ENCODE measurements at places on chromosomes 4 and X.

DNA sequence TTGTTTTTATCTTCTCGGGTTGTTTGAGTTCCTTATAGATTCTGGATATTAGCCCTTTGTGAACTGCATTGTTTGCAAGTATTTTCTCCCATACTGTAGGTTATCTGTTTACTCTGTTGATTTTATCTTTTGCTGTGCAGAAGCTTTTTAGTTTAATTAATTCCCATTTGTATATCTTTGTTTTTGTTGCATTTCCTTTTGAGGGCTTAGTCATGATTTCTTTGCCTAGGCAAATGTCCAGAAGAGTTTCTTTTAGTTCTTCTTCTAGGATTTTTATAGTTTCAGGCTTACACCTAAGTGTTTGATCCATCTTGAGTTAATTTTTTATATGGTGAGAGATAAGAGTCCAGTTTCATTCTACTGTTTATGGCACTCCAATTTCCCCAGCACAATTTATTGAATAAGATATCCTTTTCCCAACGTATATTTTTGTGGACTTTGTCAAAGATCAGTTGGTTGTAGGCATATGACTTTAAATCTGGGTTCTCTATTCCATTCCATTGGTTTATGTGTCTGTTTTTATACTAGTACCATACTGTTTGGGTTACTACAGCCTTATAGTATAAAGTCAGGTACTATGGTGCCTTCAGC lies 54.3 kb downstream of the EGF start:
- DNase-seq = no peak

DNA sequence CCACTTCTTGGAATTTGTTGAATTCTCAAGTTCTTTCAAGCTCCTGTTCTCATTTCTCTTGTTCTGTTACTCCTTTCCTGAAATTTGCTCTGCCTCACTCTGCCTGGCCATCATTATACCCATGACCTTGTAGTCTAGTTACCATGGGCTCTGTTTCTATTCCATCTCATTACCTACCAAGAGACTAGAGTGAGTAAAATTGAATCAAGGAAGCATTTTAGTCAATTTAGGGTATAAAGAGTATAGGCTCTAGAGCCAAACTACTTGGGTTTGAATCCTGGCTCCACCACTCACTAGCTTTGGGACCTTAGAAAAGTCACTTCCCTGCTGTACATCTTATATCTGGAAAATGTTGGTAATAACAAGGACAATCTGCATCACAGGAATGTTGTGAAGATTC lies 2.2 kb downstream of the ALAS2 start:
- DNase-seq = no peak

GRCh38 chr4:109278594-109279031 lies 23.8 kb downstream of the COL25A1 start:
- no peak for DNase-seq

DNA sequence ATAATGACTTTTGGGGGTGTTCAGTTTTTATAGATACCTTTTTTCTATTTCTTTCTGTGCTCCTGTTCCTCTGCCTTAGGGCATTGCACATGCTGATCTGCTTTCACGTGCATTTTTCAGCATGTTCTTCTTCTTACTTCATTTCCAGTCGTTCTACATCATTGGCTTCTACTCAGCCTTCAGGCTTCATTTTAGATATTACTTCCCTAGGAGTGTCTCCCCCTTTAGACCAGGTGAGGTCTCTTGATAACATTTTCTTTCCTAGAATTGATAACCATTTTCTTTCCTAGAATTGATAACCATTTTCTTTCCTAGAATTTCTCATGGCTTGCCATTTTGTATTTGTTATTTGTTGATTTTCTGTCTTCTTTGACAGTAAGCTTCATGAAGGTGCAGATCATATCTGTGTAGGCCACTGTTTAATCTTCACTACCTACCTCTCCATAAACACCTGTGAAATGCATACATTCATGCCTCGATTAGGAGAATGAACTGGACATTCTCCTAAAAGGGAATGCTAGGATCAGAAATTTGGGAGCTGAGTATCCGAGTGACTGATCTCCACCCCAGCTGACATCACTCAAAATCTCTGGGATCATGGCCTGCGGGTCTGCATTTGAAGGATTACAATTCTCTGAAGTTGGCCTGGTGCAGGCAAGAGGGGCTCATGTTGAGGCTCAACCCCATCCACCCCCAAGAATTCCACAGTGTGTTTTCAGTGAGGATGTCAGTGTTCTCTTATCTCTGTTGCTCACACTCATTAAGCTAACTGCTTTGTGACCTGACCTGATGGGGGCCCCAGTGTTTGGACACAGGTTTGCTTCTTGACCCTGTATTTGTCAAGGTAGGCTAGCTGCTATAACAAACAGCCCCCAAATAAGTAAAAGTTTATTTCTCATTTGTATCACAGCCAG lies 45.7 kb downstream of the GYG2 start:
- DNase-seq = no peak

- no peak for DNase-seq
Observed at GRCh38 chrX:148298737-148299136, 201.7 kb upstream of the AFF2 start.

DNA sequence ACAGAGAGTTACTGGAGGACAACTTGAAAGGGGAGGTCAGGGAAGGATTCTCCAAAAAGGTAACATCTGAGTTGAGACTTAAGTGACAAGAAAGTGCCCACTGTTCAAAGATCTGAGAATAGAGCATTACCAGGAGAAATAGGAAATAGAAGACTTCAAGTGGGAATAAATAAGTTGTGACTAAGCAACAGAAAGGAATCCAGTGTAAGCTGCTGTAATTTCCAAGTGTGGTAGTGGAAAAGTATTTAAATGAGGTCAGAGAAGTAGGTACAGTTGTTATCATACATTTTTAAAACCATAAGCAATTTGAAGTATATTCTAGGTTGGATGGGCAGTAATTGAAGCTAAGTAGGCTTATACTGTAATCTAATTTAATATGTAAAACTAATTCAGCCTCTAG lies 211.9 kb downstream of the FBXO8 start:
- no peak for DNase-seq

GRCh38 chrX:25151749-25152148 lies 136.0 kb upstream of the ARX start:
- DNase-seq = no peak

DNA sequence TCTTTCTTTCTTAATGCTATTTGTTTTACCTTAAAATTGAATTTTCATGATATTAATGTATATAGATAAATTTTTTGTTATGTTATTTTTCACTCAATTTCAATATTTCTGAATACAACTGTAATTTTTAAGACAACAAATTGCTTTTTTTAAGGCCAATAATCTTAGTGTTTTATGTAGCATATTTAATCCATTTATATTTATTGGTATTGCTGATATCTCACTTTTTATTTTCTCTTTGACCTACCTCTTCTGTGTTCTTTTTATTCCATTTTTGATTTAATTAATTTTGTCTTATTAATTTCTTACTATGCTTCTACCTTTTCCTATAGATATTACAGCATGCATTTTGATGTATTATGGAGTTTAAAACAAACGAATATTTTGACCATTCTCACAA lies 460.1 kb upstream of the AGA start:
- DNase-seq = no peak

GRCh38 chr4:81314897-81315470 lies 100.0 kb upstream of the PRKG2 start:
- no peak for DNase-seq

GRCh38 chr4:176308441-176308840 lies 11.3 kb upstream of the SPCS3 start:
- DNase-seq = no peak

Measured in activated T-cell treated with anti-CD3 and anti-CD28 coated beads for 4 hours (primary cell).